Stimulated activated CD4-positive, alpha-beta T cell treated with anti-CD3 and anti-CD28 coated beads, Interleukin-1b, Interleukin-23, amount 100 ng/mL, for 4 hours (primary cell): ENCODE measurements at places on chromosomes 12 and 14.

GRCh38 chr14:68692216-68692615 lies 100.7 kb downstream of the ZFP36L1 start:
- DNase-seq = no peak

- no peak for DNase-seq
These were observed 97.8 kb upstream of the FERMT2 start for GRCh38 chr14:53048631-53049030.

DNA sequence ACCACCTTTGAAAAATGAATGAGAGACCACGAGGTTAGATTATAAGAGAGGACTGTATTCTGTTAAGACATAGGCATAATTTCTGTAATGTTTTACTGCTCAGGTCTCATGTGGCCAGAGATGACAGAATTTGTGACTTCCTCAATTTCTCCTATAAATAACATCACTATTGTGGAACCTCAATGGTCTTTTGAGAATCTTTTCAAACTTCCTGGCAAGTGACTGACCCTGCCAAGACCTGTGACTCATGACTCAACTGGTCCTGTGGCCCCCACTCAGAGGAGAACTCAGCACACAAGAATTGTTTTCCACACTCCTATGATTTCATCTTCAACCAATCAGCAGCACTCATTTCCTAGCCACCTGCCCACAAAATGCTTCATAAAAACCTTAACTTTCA lies 508.2 kb upstream of the ATP2B1 start:
- DNase-seq = no peak

DNA sequence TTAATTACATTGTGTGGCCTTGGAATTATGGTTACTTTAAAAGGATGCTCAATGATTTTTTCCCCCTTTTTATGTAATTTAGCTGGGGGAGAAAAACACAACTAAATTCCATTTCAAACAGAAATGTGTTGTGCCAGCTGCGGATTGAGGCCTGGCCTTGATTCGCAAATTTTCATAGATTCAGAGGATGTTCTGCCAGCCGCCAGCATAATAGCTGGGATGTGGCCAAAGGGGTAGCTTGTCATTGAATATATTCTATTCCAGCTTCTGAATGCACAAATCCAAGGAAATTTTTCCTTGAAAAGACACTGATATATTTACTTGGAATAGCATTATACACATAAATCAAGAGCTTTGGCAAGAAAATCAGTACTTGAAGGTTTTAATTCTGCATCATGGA lies 43.7 kb downstream of the TRHDE start:
- no peak for DNase-seq

GRCh38 chr12:124583854-124584253 lies 16.4 kb upstream of the NCOR2 start:
- no peak for DNase-seq
